ENCODE measurements at places on chromosomes 2 and 18.
A peak's percentile ranks its signal among the peaks of the same experiment; 100 is the strongest.

GRCh38 chr2:225993430-225993829, 593.9 kb downstream of the NYAP2 start:
- no peak for DNase-seq

DNA sequence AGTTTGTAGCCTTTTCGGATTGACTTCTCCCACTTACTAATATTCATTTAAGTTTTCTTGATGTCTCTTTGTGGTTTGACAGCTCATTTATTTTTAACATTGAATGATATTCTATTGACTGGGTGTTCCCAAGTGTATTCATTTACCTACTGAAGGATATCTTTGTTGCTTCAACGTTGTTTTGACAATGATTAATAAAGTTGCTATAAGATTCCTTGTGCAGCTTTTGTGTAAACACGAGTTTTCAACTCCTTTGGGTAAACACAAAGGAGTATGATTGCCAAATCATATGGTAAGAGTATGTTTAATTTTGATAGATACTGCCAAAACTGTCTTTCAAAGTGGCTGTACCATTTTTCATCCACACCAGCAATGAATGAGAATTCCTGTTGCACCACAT, 1200.9 kb downstream of the DSC3 start:
- DNase-seq: no peak

DNA sequence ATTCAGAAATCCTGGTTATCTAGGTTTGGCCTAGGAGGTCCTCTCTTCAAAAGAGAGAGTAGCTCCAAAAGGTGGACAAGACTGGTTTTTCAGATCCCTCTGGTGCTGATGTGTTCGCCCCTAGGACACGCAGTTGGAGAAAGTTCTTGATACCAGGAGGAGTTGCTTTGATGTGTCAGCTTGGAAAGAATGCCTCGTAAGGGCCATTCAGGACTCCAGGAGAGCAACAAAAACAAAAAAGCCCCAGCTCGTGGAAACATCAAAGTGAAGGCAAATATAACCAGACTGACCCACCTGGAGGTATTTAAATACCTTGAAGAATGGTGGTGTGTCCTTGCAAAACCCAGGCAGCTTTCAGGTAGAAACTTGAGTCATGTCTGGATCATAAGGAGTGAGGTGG, 12.5 kb upstream of the LBH start:
- DNase-seq: no peak

GRCh38 chr2:40348665-40349064, 103.2 kb downstream of the SLC8A1 start:
- DNase-seq: no peak

DNA sequence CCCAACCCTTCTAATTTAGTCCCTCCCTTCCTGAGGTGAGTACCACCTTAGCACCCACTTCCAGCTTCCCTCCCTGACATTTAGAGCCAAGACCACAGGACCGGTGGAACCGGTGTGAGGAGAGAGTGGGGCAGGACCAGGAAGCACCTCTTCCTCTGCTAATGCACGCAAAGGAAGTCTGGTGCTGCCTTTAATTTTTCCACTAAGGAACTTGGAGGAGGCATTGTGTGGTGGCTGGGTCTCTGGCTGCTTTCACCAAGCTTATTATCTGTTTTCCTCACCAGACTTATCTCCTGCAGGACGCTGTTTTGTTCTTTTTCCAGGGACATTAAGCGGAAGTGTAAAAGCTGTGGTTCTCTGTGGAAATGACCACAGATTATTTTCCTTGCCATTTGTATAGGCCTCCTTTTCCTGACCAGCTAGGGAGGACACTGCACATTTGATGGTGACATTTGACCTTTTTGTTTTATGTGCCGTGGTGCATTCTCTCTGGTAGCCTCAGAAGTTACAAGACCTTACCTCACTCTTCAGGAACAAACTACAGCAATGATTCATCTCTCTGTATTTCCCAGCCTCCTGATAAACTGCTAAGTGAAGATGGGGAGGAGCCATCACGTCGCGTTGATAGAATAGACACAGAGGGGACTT, 39.8 kb upstream of the SPTBN1 start:
- no peak for DNase-seq

GRCh38 chr18:49768051-49768391, 45.3 kb downstream of the ACAA2 start:
- DNase-seq: peak; percentile 37

GRCh38 chr18:69898241-69898861, 49.3 kb downstream of the CD226 start:
- no peak for DNase-seq

GRCh38 chr18:58784601-58785137, 80.0 kb upstream of the ZNF532 start:
- DNase-seq: no peak

DNA sequence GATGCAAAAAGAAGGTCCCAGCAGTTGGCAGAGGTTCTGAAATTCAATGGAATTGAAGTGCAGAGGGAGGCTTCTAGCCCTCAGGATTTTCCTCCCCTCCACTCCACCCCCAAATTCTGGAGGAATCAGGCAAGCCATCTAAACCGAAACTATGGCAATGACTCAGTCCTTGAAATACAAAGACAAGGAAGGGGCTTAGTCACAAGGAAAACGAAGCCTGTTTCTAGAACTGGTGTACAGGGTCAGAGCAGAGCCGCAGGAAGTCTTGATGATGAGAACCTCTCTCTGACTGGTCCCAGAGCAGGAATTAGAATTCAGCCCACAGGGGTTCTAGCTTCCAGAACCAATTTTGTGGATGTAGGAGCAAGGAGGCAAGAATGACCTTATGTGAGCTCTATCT, 111.7 kb upstream of the SCN1A start:
- no peak for DNase-seq

DNA sequence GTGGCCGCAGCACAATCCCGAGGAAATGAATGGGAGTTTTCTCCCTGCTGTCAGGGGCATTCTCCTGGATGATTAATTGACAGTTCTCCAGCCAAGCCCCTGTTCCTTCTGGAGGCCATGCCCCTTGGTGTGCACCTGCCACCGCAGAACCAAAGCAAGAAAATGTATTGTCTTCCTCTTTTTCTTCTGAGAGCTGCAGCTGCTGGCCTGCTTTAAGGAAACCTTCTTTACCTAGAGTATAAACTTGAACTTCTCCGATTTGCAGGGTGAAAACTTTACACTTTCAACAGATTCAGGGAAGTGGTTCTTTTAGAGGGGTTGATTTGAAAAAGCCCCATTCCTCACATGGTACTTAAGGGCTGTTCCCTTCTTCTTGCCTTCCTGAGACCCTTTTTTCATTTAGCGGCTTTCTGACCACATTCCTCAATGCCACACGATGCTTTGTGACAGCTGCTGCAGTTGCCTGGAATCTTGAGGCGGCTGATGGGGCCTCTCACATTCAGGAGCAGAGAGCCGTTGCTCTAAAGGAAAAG, 402.8 kb downstream of the TXNL1 start:
- peak; percentile 3 for DNase-seq
